Tibial nerve (tissue), 4 donors: ENCODE measurements at places on chromosomes 5 and 9. TPM values are rescaled to one million over a fixed set of nuclear protein-coding genes. Genes with fewer than 3 reads are reported as not detected.

Gene TMEFF1
- total RNA-seq = not detected

Gene FUT7
- total RNA-seq = not detected

Gene SLC34A1
- total RNA-seq = not detected

Gene HACD4
- 4.2 TPM for total RNA-seq

Gene MARCHF11
- not detected for total RNA-seq
